ENCODE measurements at places on chromosomes 3 and 15.

DNA sequence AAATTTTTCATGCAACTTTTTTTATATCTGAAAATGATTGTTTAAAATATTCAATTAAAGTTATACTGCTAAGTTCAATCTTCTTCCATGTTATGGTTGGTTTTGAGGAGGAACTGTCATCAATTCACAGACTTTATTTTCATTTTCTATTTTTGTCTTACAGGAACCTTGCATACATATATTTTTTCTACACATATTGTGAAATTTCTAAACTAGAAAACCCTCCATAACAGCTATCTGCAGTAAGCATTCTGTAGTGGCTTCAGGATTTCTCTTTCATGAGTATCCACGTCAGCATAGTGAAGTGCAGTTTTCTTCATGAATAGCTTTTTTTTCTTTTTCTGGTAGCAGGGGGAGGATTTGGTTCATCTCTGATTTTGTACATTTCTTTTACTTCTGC, 48.2 kb downstream of the ATR start:
- no peak for DNase-seq

- DNase-seq: no peak
These were observed 247.7 kb downstream of the ADAMTS17 start for GRCh38 chr15:100094127-100094510.

- no peak for DNase-seq
These were observed 13.7 kb upstream of the PTPRG start for GRCh38 chr3:61547625-61548024.

- DNase-seq: no peak
These were observed 225.5 kb downstream of the RORA start for GRCh38 chr15:61003437-61004218.

DNA sequence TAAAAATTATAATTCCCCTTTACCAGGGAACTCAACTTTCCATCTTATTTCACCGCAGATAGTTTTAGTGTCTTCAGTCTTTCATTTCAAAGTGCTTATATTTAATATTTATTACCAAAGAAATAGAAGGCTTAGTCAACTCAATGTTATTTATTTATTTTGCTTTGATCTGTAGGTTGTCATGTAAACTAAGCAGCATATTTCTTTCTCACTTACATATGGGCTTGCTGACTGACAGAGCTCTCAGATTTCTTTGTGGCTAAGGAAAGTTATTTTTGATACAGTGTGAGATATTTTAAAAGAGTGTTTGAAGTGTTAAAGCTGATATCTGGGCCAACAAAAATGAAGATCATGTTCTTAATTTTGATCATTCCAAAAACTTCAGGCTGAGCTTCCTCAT, 331.4 kb downstream of the ROBO1 start:
- DNase-seq: no peak

DNA sequence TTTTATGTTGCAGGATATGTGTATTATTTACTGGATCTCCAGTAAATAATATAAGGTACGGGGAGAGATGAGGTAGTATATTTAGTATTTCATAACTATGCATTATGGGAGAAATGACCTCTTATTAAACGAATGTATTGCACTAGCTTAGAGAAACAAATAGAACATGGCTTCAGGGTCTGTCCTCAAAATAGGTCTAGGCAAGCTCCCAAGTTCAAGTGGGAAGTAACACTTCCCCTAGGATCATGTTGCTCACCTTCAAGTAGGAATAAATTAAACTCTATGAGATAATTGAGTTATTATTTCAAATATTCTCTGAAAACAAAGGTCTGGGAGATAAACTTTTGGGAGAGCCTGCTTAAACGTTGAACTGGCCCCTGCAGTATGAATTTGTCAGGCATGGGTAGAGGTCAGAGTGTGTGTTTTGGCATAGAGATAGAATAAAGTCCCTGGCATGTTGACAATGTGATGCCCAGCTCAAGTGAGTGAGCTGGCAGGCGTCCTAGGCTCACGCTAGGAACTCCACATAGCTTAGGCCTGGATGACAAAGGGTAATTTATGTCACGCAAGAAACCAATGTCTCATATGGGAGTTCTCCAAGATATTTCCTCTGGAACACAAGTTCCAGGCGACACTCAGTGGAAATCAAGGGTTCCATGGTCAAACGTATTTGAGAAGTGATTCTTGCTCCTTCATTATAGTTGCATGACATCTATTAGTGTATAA, 236.8 kb downstream of the CACNA2D3 start:
- no peak for DNase-seq

GRCh38 chr15:101063891-101064794, 145.0 kb downstream of the LRRK1 start:
- DNase-seq: no peak

DNA sequence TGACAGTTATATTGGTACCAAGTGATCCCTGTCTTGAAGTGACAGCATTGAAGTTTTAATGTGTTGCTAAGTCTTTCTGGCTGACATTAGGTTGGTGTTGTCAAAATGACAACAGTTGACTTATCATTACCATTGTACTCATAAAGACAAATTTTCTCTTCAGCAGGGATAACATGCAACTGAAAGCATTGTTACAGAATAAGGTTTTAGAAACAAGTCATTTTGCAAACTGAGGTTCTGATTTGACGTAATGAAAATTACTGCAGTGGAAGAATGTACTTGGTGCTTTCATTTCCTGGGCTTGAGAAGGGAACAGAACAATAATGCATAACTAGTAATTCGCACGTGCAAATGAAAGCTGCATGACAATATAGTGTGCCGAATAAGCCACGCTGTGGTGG, 75.1 kb downstream of the MOBP start:
- DNase-seq: no peak

DNA sequence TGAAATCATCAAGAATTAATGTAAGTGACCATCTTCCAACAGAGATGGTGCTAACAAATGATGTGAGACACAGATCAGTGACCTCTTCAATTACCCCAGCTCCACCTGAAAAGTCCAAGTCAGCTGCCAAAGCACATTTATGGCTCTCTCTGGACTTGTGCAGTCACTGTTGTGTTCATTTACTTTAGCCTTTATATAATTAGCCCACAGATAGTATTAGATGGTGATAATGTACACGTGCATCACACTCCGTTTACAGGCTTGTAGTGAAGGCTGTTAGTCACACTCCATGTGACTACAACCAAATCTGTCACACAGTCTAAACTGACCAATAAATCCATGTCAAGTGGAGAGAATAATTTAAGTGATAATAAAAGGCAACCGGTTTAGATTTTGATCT, 331.5 kb upstream of the IL12A start:
- no peak for DNase-seq

DNA sequence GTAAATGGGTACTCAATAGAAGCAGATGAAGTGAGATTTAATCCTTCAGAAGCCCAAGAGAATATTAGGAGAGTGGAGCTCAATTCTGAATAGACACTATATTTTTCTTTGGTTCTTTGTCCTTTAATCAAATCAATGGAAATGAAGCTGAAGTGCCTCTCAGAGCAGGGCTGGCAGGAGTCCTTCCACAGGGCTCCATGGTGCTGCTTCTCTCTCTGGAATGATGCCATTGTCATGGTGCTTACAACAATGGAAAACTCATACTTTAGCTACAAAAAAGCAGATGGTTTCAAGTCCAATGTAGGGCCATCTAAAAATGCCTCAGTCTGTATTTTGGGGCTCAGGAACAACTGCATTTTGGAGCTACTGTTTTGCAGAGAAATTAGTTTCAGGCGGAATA, 125.1 kb downstream of the SNRK start:
- no peak for DNase-seq

GRCh38 chr3:194464692-194465091, 22.1 kb downstream of the ATP13A3 start:
- no peak for DNase-seq

DNA sequence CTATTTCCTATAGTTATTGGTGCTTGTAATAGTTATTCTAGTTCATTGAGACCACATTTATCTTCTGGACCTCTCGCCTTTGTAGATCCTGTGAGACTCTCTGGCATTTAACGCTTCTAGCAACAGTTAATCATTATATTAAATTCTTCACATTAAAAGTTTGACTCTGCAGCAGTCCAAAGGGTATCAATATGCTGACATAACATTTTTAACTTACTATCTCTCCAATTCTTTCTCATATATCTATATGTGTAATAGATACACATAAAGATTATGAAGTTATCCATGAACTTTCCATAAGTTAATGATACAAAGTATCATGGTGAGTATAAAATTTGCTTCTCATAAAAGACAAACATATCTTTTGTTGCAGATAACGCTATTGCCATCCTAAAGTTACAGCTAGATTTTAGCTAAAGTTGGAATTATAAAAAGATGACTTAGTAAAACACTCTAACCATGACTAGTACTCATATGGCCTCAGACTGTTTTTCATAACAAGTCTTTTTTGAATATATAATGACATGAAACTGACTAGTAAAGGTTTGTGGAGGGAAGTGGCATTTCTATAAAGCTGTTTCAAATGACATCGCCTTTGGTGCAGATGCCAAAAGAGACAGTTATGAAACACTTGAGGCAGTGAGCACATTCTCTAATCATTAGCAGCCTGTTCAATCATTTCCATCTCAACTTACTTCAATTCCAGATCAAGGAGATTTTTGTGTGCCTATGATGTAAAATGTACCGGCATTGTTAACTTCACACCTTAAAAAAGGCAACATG, 379.3 kb upstream of the CBLB start:
- DNase-seq: no peak

GRCh38 chr3:49133226-49133951, 539 bp upstream of the LAMB2 start:
- no peak for DNase-seq

DNA sequence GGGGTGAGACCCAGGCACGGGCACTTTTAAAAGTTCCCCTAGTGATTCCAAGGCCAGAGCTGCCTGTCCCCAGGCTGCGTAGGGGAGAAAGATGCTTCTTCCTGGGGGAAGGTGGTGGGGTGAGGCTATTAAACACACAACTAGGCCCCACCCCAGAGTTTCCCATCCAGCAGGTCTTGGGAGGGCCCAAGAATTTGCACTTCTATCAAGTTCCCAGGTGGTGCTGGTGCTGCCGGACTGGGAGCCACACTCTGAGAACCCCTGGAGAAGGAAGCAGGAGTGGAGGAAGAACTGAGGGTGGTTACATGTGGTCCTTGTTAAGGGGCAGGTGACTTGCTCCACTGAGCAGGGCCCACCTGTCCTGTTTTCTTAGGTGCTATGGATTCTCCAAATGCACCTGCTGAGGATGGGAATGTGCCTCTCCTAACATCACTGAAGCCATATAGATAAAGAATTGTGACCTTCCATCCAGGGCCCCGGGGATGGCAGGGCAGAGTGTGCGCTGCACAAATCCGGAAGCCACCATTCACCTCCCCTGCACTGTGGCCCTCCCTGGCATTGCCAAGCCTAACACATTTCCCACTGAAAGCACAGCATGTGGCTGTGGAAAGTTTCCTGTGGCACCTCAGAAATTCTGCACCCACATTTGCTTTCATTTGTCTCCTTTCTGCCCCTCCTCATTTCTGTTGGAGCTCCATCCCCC, 111.5 kb upstream of the MEF2A start:
- DNase-seq: no peak

- DNase-seq: no peak
These were observed 9.2 kb upstream of the SPRED1 start for GRCh38 chr15:38243278-38244055.

GRCh38 chr3:41053220-41053619, 146.1 kb upstream of the CTNNB1 start:
- no peak for DNase-seq

GRCh38 chr3:4956099-4956498, 23.1 kb upstream of the BHLHE40 start:
- DNase-seq: no peak

- no peak for DNase-seq
These were observed 797.6 kb downstream of the ROBO2 start for GRCh38 chr3:77837456-77838025.

GRCh38 chr15:62109982-62110851, 43.4 kb downstream of the C2CD4A start:
- no peak for DNase-seq

- DNase-seq: no peak
These were observed 1.6 kb upstream of the PLOD2 start for GRCh38 chr3:146162561-146162960.

DNA sequence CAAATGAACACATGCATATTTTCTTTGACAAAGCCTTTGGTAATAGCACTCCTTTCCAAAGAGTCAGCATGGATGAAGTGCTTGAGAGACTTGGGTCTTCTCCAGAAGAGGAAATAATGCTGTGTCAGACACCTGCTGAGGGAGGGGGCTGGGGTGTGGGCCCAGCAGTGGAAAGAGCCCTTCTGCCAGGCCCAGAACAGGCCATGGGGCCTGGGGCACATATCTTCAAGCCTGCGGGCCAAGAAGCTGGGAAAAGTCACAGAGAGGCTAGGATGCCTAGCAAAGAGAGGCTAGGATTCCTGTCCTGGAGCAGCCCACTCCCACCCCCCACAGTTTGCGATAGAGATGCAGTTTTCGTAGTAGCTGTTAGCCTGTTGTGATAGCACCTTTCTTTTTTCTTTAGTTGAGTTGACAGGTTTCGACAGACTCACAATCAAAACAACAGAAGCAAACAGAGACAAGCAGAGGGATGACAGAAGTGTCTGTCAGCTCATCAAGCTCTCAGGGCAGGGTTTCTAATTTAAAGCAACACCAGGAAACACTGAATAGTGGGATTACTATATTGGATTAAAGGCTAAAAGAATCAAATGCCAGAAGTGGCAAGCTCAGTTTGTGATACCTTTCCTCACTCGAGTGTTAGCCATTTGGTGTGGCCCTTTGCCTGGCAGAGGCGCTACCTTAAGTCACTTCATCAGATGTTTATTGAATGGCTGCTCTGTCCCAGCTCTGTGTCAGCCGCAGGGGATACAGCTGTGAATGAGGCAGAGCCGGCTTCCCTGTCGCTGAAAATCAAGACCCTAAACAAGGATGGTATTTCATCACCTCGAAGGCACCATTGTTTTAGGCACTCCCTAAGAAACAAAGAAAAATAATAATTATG, 19.0 kb downstream of the CMTM7 start:
- DNase-seq: no peak

- DNase-seq: no peak
These were observed 23.7 kb upstream of the C2CD4B start for GRCh38 chr15:62188744-62189143.

- no peak for DNase-seq
These were observed 143.4 kb downstream of the CHSY1 start for GRCh38 chr15:101108461-101108775.

All from stimulated activated CD8-positive, alpha-beta memory T cell treated with anti-CD3 and anti-CD28 coated beads, Interleukin-12 subunit alpha, Interleukin-12 subunit beta, amount 100 ng/mL, for 1 hour (primary cell).